NCI-H1417 treated with DMSO at 0.1 percent for 48 hours (cell line): ENCODE measurements at places on chromosomes 16 and 17.

- DNase-seq = no peak
Measured at GRCh38 chr17:1557355-1558095, 5.1 kb downstream of the PITPNA start.

DNA sequence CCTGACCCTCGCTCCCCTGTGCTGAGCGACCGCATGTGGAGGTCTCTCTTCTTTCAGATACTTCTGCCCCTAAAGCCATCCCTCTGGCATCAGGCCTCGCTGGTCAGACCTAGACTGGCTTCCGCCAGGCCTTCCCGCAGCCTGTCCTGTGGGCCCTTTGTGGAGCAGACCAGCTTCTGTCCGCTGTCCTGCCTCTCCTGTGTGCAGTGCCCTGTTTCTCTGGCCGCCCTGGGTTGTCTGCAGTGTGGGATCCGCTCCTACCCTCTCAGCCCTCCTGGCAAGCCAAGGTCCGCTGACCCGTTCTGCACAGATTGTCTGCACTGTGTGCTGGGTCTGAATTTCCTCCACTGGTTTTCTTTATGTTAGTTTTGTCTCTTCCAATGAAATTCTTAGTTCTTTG lies 21.5 kb upstream of the MC1R start:
- no peak for DNase-seq

DNA sequence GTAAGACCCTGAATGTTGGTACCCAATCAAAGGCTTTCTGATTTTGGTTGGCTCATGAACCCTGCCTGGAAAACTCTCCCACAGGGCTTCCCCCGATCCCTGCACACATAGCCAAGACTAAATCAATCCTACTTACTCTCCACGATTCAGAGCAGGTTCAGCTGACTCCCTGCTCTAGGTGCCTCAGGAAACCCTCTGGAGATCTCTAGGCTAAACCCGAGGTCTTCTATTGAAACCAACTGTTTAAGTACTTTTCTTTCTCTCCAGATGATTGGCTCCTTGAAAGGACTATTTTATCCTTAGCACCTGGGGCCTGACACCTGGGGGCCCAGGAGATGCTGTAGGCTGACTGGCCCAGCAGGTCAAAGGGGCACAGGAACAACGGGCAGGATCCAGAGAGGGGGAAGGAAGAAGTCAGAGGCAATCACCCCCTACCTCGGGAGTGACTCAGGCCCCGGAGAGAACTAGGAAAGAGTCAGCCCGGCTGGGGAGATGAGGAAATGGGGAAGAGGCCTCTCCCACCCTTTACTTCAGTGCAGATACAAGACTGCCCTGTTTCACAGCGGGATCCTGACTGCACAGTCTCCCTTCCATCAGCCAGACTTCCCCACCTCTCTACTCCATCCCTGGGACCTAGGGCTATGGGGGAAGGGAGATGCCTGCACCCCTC lies 2.0 kb downstream of the TBC1D10B start:
- DNase-seq = no peak

DNA sequence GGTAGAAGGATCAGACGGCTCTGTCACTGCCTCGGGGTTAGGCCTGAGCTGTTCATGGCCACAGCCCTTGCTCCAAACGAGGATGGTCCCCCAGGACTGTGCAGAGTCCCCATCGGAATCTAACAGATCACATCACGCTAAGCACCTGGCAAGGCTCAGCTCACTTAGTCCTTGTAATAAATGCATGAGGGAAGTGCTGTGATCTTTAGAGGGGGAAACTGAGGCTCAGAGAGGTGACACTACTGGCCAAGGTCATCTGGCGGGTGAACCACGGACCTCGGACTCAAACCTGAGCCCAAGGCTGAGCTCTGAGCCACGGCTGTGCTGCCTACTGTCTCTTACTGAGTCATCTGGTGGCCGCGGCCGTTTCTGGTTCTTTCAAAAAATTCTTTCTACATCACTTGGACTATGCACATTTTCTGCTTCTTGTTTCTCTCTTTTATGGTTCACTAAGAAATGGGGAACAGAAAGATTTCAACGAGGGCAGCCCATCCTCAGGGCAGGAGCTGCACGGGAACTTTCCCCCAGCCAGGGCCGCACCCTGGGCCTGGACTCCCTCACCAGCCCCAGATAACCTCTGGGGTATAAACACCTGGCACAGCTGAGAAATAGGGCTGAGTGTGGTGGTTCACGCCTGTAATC lies 55.6 kb downstream of the COTL1 start:
- DNase-seq = no peak

GRCh38 chr16:10728003-10728887 lies 15.4 kb upstream of the NUBP1 start:
- DNase-seq = no peak

GRCh38 chr17:15884731-15885130 lies 60.2 kb upstream of the ADORA2B start:
- DNase-seq = no peak

DNA sequence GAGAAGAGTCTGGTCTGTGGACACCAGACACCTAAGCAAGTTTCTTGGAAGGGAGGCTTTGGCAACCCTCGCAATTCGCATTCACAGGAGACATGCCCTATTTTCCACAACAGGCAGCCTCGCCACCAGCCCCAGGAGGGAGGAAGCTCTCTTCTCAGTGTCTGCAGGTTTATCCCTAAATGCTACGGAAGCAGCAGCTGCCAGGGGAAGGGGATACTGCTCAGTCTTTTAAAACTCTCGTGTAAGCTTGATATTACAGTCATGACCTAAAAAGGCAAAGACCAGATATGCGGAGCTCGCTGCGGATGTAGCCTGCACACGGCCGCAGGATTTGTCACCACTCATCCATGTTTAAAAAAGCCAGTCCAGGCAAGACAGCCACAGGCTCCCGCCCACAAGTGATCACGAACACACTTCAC lies 159.2 kb upstream of the RPH3AL start:
- no peak for DNase-seq
